ENCODE measurements at places on chromosomes 2 and 18.

- DNase-seq: no peak
Measured at GRCh38 chr2:138034536-138034935, 70.3 kb downstream of the HNMT start.

DNA sequence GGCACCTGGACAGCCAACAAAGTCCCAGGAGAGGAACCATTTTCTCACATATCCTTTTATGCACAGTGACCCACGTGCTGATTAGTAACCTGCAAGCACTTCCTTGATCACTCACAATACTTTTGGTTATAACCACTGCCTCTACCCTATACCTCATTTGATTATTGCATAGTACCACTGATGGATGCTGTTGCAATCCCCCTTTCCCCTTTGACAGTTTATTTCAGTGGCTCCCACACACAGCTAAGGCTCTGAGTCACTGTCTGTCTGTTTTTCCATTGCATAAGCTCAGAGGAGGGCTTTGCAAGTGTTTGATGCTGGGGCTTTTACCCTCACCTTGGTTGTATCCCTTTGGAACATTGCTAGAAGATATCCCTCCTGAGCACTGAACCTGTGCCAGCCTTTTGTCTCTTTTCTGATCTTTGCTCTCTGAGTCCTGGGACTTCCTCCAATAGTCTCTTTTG is 101.7 kb upstream of the RBBP8 start:
- peak; percentile 10 for DNase-seq

GRCh38 chr18:22391407-22392345 is 26.0 kb downstream of the CTAGE1 start:
- DNase-seq: peak; percentile 6

DNA sequence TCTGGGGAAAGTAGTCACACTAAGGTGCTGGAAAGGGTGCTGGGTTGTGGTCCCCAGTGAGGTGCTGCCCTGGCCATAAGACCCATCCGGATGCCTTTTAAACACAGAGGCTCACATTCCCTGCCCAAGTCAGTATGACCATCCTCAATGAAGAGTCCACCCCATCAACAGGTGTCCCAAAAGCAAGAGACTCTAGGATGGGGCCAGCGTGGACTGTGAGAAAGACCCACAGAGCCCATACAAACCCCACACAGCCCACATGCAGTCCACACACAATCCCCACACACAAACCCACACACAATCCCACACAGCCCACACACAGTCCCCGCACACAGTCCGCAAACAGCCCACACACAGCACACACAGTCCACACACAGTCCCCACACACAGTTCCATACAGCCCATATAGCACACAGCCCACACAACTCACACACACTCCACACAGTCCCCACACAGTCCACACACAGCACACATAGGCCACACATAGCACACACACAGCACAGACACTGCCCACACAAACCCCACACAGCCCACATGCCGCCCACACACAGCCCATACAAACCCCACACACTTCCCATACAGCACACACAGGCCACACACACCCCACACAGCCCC is 241.4 kb upstream of the SALL3 start:
- DNase-seq: no peak

GRCh38 chr2:237090906-237091305 is 5.2 kb downstream of the COPS8 start:
- no peak for DNase-seq

GRCh38 chr2:59530258-59530657 is 1023.2 kb downstream of the BCL11A start:
- DNase-seq: no peak

DNA sequence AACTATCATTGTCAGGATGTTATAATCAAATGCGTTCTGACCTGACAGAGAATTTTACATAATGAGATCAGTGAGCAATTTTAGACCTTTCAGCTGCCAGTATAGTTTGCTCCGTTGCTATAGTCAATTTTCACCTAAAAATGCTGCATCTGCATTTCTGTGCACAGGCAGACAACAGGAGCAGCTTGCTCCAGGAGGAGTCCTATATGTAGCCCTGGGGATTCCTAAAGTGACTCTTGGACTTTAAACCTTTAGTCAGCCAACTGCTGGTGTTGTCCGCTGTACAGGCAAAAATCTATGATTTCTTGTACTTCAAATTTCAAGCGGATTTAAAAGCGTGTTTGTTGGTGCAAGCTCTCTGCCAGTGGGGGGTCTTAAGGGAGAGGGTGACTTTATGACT is 25.7 kb downstream of the SLC16A14 start:
- DNase-seq: no peak

DNA sequence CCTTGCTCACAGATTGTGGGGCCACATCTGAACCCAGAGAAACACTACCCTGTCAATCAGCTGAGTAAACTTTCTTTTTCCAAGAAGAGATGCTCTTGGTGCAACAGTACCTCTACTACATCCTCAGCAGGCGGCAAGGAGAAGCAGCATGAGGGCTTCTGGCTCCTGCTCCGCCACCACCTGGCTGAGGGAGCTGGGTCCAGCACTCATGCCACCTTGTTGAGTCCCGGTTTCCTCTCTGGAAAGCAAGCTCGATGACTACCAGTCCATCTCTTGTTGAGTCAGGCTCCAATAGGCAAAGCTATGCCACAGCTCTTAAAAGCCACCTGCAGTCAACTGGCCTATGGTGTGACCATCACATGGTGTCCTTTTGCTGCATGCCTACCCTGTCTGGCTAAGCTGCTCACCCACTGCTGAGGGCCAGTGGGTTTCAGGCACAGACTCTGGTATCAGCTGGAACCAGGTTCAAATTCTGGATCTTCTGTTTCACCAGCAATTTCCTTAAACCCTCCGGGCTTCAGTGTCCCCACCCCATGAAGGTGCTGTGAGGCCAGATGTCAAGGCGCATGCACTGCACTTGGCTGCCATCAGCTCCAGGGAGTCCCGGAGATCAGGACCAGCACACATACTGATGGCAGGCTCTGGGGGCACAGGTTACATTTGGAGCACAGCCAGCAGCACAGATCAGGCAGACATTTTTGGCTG is 42.5 kb upstream of the ACAA2 start:
- DNase-seq: no peak

DNA sequence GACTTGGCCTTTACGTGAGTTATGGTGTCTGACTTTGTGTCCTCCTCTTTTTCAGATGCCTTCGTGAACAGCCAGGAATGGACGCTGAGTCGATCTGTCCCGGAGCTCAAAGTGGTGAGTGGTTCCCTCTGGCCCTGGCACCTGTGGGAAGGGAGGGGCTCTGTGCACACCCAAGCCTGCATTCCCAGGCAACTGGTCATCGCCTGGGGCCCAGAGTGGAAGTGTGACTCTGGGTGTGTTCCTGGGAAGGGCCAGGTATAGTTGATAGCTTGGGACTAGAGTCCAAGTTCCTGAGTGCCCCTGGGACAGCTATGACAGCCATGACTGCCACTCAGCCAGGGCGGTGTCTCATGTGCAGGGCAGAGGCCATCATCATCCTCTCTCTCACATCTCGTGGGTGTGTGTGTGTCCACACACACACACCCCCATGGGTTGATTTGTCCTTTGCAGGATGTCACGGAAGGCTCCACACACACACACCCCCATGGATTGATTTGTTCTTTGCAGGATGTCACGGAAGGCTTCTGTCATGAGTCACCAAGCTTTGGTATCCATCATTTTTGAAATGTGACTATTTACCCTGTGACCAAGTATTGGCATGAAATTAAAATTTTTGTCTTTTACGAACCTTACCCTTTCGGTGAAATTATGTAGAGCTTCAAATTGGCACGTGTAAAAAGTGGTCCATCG is 215.4 kb downstream of the AGAP1 start:
- no peak for DNase-seq

DNA sequence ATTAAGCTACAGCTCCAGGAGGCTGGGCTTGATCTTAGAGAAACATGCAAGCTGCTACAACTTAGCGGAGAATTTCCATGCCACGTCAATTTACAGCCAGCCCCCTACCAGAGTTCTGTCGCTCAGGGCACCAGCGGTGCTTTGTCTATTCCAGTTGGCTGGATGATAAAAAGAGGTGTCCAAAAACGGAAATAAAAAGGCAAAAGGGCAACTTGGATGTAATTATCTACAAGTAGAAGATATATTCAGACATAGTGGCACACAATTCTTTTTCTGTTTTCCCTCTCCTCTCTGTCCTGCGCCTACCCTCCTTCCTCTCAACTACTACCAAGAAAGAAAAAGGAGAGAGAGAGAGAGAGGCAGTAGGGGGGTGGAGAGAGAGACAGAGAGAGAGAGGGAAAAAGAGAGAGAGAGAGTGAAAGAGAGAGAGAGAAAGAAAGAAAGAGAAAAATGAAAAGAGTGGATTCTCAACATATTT is 363 bp upstream of the RFTN2 start:
- no peak for DNase-seq

GRCh38 chr2:67876176-67876575 is 186.6 kb downstream of the C1D start:
- DNase-seq: no peak

- no peak for DNase-seq
Measured at GRCh38 chr2:85323351-85323987, 4.3 kb downstream of the TGOLN2 start.

- no peak for DNase-seq
Measured at GRCh38 chr2:109644571-109645275, 30.6 kb downstream of the SOWAHC start.

GRCh38 chr2:66070721-66071602 is 364.0 kb upstream of the MEIS1 start:
- DNase-seq: no peak

- DNase-seq: no peak
Measured at GRCh38 chr18:79583984-79584401, 95.6 kb upstream of the CTDP1 start.

GRCh38 chr18:76621782-76622495 is 126.9 kb upstream of the ZNF516 start:
- no peak for DNase-seq

- DNase-seq: no peak
Measured at GRCh38 chr2:137983581-137983980, 19.3 kb downstream of the HNMT start.

- DNase-seq: no peak
Measured at GRCh38 chr2:57160976-57161375, 885.6 kb upstream of the VRK2 start.

DNA sequence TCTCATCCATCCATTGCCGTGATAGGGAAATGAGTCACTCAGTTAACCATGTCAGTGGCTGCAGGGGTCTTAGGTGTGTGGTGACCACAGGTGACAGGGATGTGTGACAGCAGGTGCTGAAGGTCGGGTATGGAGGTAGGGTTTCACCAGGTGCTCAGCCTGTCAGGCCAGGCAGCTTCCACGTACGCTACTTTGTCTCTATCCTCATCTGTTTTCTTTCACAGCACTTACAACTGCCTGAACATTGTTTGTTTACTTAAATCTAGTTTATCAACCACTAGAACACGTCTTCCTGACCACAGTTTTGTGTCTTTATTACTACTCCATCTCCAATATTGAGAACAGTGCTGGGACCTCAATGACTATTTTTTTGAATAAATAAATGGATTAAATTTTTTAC is 11.4 kb upstream of the UXS1 start:
- DNase-seq: no peak

DNA sequence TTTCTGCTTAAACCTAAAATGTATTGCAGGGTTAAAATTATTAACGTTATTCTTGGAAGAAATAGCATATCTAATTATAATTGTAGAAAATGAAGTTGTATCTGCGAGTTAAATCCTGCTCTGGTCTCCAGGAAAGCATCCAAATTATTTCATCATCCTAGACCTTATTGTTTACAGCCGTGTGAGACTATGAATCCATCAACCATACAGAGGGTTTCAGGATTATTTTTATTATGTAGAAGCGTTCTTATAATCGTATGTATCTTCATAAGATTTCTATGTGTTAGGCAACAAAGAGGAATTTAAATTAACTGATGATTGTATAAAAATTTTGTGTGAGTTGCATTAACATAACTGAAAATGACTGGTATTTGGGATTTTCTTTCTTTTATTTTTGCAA is 14.5 kb upstream of the DSC3 start:
- no peak for DNase-seq
